ENCODE measurements at places on chromosomes 16 and 17.

- no peak overlapping the region for H3K4me3 ChIP-seq
- no peaks in the 10 kb centered on the region for H3K27me3 ChIP-seq
- DNase-seq: no peak
- no peaks in the 10 kb centered on the region for H3K36me3 ChIP-seq
- 0 out of 2 replicates have a peak, but pooled peaks cover 6% of the 10 kb centered on the region for H3K4me1 ChIP-seq
Observed at GRCh38 chr17:70206361-70207010, 37.2 kb downstream of the KCNJ2 start.

DNA sequence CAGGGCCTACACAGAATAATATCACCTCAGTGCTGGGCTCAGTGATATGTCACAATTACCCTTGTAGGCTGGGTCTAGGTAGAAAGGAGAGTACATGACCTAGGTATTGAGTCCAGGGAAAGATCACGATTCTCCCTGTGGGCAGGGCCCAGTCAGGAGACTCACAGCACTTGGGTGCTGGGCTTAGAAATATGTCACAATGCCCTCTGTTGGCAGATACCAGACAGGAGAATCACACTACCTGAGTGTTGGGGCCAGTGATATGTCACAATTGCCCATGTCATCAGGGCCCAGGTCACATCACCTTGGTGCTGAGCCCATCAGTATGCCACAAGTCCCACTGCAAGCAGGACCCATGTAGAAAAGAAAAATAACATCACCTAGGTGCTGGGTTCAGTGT is 2105.5 kb downstream of the TP53TG3F start:
- H3K27me3 ChIP-seq: no peaks in the 10 kb centered on the region
- H3K27ac ChIP-seq: no peak overlapping the region
- no peak for DNase-seq
- H3K4me1 ChIP-seq: no peaks in the 10 kb centered on the region

- no peaks in the 10 kb centered on the region for H3K36me3 ChIP-seq
- no peak overlapping the region for H3K4me3 ChIP-seq
- H3K27ac ChIP-seq: no peak overlapping the region
- H3K4me1 ChIP-seq: no peaks in the 10 kb centered on the region
Observed at GRCh38 chr16:66521951-66522771, 27.8 kb downstream of the TK2 start.

DNA sequence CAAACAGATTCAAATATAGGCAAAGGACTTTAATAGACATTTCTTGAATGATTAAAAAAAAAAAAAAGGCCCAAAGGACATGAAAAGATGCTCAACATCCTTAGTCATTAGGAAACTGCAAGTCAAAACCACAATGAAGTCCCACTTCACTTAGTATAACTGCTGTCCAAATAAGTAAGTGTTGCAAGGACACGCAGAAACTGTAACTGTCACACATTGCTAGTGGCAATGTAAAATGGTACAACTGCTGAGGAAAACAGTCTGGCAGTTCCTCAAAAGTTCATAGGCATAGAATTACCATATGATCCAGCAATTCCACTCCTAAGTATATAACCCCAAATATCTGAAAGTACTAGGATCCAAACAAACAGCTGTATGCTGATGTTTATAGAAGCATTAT is 112.7 kb downstream of the BRIP1 start:
- H3K27me3 ChIP-seq: no peaks in the 10 kb centered on the region
- no peak overlapping the region for H3K4me3 ChIP-seq
- H3K36me3 ChIP-seq: peaks cover 6% of the 10 kb centered on the region

DNA sequence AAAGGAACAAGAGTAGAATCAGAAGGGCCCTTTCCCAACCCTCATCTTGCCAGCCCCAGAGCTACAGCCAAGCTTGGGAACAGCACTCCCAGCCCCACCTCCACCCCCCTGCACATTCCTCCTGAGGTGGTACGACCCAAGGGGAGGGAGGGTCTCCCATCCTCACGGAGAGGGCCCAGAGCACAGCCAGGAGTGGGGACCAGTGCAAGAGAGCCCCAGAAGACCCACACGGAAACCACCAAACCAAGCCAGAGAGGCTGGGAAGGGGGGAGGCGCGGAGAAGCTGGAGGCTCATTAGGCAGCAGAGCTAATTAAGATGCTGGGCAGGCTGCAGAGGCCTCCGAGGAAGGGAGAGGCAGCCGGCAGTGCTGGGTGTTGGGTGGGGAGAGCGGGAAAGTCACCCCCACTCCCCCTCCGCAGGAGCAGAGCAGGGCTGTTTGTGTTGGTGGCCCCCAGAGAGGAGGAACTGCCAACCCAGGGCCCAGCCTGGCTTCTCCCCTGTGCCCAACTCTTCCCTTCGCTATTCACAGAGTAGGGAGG is 2.4 kb downstream of the CACNB1 start:
- H3K4me1 ChIP-seq: peaks cover 32% of the 10 kb centered on the region
- peak; percentile 58 for DNase-seq
- peak overlapping the region; percentile 93 for H3K4me3 ChIP-seq
- H3K27me3 ChIP-seq: no peaks in the 10 kb centered on the region
- peaks cover 8% of the 10 kb centered on the region for H3K36me3 ChIP-seq

- H3K4me1 ChIP-seq: peaks cover 16% of the 10 kb centered on the region
- no peak overlapping the region for H3K4me3 ChIP-seq
- no peaks in the 10 kb centered on the region for H3K36me3 ChIP-seq
- H3K27me3 ChIP-seq: no peaks in the 10 kb centered on the region
Observed at GRCh38 chr17:60959696-60960095, 282.0 kb downstream of the BCAS3 start.

DNA sequence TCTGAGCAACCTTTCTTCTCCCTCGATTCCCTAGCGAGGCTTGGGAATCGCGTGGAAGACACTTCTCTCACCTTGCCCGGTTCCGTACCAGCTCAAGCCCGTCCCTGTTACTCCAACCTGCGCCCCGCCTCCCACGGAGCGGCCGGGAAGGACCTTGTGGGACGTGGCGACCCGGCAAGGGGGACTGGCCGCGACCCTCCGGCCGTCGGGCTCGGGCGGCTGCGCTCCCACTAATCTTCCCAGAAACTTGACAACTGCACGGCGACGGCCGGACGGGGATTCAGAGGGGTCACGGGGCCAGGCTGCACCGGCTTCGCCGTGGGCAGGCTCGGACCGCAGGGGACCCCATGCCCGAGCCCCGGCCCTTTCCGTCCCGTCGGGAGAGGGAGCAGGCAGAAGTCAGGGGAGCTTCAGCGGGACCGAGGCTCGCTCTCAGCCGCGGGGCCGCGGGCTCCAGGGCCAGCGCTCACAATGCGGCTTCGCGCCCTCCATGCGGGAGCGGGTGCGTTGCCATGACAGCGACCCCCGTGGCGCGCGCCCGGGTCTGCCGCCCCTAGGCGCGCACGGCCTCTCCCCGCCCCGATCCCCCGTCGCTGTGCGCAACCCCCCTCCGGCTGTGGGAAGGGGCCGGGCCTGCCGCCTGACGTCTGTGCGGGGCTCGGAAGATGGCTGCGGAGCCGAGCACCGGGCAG is at the start of gene SGSM2:
SGSM2 (plus strand) TSS at position 650 of the 692 bp plus-strand sequence. CDS start 188 bp downstream, outside the sequence.
- H3K36me3 ChIP-seq: peaks cover 33% of the 10 kb centered on the region
- DNase-seq: peak; percentile 51
- H3K27ac ChIP-seq: 0 out of 2 replicates have a peak within 1 kb of the TSS, but pooled peaks have one; percentile 55
- no peaks in the 10 kb centered on the region for H3K27me3 ChIP-seq
- peaks cover 20% of the 10 kb centered on the region for H3K4me1 ChIP-seq

DNA sequence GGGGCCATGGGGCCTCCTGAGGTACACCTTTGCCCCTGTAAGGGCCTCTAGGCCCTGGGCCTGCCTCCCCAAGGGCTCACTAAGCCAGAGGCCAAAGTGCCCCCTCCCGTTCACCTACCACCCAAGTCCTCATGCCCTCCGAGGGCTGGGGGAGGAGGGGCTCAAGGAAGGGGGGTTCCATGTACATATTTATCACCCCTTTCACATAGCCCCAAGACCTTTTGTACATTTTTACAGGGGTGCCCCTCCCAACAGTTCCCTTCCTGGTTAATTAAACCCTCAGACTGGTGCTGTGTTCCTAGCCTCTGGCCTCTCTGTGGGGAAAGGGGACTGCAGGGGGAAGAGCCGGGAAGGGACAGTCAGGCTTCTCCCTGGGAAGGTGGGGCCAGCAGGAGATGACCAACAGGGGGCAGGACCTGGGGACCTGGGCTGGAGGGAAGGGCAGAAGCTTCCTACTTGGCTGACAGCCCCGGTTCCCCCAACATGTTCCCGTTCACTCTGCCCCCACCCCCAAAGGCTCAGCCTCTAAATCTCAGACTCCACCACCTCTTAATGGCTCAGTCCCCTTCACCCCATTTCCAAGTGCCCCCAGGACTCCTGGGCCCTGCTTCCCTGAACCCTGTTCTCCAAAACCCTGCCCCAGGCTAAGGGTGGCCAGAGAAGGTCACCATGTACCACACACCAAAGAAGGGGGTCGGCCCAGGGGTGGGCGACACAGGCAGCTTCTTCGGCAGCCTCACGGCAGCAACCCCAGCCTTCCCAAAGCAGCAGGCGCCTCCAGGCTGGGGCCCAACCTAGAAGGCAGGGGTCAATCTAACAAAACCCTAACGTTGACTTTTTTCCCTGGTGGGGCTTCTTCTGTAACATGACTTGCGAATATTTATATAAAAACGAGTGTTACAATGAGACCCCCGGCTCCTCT is 11.9 kb downstream of the FBRS start:
- no peaks in the 10 kb centered on the region for H3K4me1 ChIP-seq
- no peak overlapping the region for H3K4me3 ChIP-seq
- H3K27ac ChIP-seq: no peak overlapping the region
- DNase-seq: no peak

- no peaks in the 10 kb centered on the region for H3K4me1 ChIP-seq
- no peak overlapping the region for H3K27ac ChIP-seq
- DNase-seq: peak; percentile 50
- peaks cover 37% of the 10 kb centered on the region for H3K27me3 ChIP-seq
- no peaks in the 10 kb centered on the region for H3K36me3 ChIP-seq
Observed at GRCh38 chr16:49859125-49859811, 3.4 kb upstream of the ZNF423 start.

DNA sequence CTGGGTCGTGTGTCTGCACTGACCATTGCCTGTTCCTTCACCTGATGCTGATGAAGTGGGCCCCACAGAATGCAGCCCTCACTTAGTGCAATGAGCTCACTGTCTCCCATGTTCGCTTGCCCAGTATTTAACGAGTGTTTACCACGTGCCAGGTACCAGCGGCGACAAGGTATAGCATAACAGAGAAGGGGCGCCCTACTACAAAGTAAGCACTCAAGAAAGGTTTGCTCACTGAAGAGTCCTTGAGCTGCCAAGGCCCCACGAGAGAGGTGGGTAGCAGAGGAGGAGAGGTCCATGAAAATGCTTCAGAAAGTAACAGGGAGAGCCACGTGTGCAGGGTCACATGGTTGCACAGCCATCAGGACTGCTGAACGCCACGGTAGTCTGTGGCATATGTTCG is 230.0 kb downstream of the NTN1 start:
- H3K27me3 ChIP-seq: no peaks in the 10 kb centered on the region
- H3K4me1 ChIP-seq: 0 out of 2 replicates have a peak, but pooled peaks cover 2% of the 10 kb centered on the region
- no peak overlapping the region for H3K27ac ChIP-seq
- no peak overlapping the region for H3K4me3 ChIP-seq
- H3K36me3 ChIP-seq: no peaks in the 10 kb centered on the region

GRCh38 chr16:10213748-10214147 is 31.5 kb upstream of the GRIN2A start:
- H3K36me3 ChIP-seq: no peaks in the 10 kb centered on the region
- H3K4me3 ChIP-seq: no peak overlapping the region
- H3K27me3 ChIP-seq: no peaks in the 10 kb centered on the region
- no peak for DNase-seq

GRCh38 chr16:47780213-47780875 is 319.2 kb downstream of the PHKB start:
- H3K27me3 ChIP-seq: no peaks in the 10 kb centered on the region
- no peak overlapping the region for H3K27ac ChIP-seq
- H3K4me3 ChIP-seq: no peak overlapping the region
- peaks cover 17% of the 10 kb centered on the region for H3K4me1 ChIP-seq
- no peak for DNase-seq
- H3K36me3 ChIP-seq: no peaks in the 10 kb centered on the region

DNA sequence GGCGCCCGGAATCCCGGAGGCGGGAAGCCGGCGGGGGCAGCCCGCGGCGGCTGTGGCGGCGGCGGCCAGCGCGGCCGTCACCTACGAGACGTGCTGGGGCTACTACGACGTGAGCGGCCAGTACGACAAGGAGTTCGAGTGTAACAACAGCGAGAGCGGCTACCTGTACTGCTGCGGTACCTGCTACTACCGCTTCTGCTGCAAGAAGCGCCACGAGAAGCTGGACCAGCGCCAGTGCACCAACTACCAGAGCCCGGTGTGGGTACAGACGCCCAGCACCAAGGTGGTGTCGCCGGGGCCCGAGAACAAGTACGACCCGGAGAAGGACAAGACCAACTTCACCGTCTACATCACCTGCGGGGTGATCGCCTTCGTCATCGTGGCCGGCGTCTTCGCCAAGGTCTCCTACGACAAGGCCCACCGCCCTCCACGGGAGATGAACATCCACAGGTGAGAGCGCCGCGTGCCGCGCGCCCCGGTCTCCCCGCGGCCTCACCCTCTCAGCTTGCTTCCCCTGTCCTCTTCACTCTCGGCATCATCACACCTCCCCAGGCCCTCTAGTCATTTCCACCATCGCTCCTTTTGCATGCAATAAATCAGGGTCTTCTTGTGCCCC is 706 bp downstream of the SHISA6 start:
- no peaks in the 10 kb centered on the region for H3K36me3 ChIP-seq
- no peak overlapping the region for H3K27ac ChIP-seq
- H3K27me3 ChIP-seq: peaks cover 57% of the 10 kb centered on the region
- DNase-seq: peak; percentile 27

DNA sequence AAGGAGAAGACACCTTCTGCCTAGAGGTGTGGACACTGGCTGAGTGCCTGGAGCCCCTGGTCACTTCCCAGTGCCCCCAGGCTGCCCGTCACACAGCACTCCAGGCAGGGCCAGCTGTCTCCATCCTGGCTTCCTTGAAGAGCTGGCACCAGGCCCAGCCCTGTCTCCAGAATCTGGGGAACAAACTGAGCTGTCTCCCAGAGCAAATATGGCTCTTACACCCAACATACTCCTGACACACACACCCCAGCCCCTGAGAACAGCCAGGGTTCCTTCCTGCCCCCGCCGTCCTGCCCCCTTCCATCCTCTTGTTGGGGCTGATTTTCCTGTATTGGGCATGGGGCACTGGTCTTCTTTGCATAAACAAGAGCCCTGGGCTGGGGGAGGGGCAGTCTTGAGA is 9.1 kb downstream of the NHERF1 start:
- peaks cover 41% of the 10 kb centered on the region for H3K4me1 ChIP-seq
- H3K27me3 ChIP-seq: no peaks in the 10 kb centered on the region
- DNase-seq: no peak
- no peak overlapping the region for H3K4me3 ChIP-seq

- no peak overlapping the region for H3K27ac ChIP-seq
- no peaks in the 10 kb centered on the region for H3K27me3 ChIP-seq
- H3K4me3 ChIP-seq: no peak overlapping the region
- H3K36me3 ChIP-seq: no peaks in the 10 kb centered on the region
- no peaks in the 10 kb centered on the region for H3K4me1 ChIP-seq
Observed at GRCh38 chr16:2299121-2299914, 31.4 kb upstream of the RNPS1 start.

GRCh38 chr16:56262551-56263245 is 71.4 kb downstream of the GNAO1 start:
- no peaks in the 10 kb centered on the region for H3K36me3 ChIP-seq
- no peak overlapping the region for H3K4me3 ChIP-seq
- no peaks in the 10 kb centered on the region for H3K4me1 ChIP-seq
- no peak overlapping the region for H3K27ac ChIP-seq
- no peaks in the 10 kb centered on the region for H3K27me3 ChIP-seq
- DNase-seq: no peak

GRCh38 chr16:86676254-86676670 is 97.9 kb downstream of the FOXL1 start:
- no peaks in the 10 kb centered on the region for H3K36me3 ChIP-seq
- H3K27ac ChIP-seq: no peak overlapping the region
- no peaks in the 10 kb centered on the region for H3K27me3 ChIP-seq

GRCh38 chr16:3804426-3805016 is 76.0 kb downstream of the CREBBP start:
- DNase-seq: no peak
- H3K27me3 ChIP-seq: no peaks in the 10 kb centered on the region
- H3K4me3 ChIP-seq: no peak overlapping the region
- H3K4me1 ChIP-seq: no peaks in the 10 kb centered on the region
- no peaks in the 10 kb centered on the region for H3K36me3 ChIP-seq
- no peak overlapping the region for H3K27ac ChIP-seq
